Erythroblast (primary cell): ENCODE measurements at places on chromosomes 1 and 21.

DNA sequence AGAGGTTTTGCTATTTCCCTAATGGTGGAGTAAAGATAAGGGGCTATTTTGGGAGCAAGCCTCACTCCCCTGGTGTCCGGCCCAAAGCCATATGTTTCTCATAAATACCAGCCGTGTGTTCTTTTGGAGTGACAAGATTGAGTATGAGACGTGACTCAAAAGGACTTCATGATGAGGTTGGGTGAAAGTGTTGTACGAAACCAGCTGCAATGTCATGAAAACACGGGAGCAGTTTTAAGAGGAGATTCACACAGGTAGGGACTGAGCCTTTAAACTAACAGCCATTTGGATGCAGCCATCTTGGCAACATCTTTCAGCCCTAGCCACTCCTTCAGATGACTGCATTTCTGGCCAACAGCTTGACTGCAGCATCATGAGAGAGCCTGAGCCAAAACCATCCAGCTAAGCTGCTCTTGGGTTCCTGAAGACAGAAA, 532.3 kb upstream of the USP24 start:
- no peak for DNase-seq

DNA sequence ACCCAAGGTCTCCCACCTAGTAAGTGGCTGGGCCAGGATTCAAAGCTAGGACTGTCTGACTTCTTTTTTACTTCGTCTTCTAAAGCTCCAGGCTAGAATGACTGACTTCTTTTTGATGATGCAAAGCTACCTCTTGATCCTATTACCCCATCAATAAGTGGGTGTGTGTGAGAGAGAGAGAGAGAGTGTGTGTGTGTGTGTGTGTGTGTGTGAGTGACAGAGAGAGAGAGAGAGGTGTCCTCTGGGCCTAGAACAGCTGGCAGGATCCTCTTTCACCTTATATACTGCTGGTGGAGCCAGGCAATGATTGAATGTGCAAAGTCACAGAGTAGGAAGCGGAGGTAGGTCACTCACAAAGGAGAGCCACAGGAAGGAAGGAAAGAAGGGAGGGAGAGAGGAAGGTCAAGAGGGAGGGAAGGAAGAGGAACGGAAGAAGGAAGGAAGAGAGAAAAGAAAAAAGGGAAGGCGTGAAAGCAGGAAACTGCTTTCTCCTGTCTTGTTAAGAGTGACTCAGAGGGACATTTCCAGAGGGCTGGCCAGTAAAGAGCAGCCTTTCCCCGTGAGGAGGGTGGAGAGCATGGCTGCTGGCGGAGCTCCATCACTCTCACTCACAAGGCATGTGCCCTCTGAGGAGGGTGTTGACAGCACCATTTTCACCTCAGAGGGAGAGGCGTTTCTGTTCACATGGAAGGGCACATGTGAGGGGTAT, 68.9 kb downstream of the CDC7 start:
- no peak for DNase-seq

DNA sequence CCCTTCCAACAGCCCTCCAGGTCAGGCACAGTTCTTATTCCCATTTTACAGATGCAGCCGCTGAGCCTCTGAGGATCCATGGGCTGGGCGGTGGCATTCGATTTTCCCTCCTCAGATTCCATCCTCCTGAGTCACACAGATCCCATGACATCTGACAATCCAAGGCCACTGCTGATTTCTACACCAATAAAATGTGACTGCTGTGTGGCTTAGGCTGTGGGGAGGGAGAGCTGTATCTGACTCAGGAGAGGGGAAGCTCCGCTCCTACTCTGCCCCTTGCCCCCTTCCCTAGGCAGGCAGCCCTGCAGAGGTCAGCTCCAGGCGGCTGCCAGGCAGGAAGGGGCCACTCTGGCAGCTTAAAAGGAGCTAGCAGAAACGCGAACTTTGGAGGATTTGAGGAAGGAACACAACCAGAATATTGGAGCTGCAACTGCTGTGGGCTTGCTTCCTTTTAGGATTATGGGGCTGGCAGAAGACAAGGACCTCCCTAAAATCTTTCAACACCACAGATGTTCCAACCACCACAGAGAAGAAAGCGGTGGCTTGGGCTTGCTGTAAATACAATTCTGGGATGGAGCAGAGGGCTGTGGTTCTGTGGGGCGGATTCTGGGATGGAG, 50.0 kb downstream of the MRPL37 start:
- no peak for DNase-seq

GRCh38 chr1:112923959-112924349, 32.0 kb downstream of the SLC16A1 start:
- no peak for DNase-seq

DNA sequence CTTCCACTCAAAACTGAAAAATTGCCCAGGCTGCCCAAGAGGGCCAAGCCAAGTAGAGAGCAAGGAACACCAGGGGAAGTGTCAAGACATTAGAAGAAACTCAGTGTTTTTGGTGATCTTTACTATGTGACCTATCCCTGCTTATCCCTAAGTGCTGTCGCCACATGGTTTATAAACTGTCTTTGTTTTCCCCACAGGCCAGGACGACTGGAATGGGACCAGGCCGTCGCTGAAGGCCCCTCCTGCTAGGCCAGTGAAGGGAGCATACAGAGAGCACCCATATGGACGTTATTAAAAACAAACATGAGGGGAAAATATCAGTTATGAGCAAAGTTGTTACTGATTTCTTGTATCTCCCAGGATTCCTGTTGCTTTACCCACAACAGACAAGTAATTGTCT, 28.7 kb downstream of the KHDRBS1 start:
- DNase-seq, result no peak

GRCh38 chr1:155322953-155323728, 2.4 kb downstream of the RUSC1 start:
- DNase-seq, result peak; percentile 90

- DNase-seq, result peak; percentile 39
Measured at GRCh38 chr1:143698016-143698415, 273.8 kb downstream of the FAM72C start.

DNA sequence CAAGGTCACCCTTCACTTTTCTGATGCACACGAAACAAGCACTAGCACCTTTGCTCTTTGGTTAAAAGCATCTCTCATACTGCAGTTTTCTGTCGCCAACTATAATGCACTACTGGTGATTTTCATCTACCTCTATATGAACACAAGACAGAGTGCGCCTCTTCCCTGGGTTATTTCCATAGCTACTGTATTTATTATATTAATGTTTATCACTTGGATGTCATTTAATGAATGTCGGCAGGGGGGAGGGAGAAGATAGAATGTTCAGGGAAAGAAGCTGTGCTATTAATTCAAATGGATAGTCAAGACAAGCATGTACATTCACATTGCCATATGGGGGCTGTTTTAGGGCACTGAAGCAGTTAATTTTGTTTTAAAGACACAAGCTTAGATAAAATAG, 174.1 kb upstream of the SAMSN1 start:
- no peak for DNase-seq

DNA sequence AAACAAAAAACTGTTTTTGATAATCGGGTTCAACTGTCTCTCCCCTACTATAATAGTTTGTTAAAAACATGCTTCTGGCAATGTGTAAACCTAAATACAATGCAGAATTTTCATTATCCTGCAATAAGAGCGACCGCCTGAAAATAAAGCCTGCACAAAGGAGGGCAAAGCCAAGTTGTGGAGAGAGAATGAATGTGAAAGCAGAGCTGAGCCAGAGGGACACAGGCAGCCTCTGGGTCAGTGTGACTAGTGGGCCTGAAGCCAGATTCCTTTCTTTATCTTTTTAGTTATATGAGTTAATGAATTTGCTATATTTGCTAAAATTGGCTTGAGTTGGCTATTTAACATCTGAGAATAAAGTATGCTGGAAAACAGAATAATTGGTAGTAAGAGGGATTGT, 615.2 kb downstream of the PLA2G4A start:
- DNase-seq, result no peak
